ENCODE measurements at places on chromosomes 2 and 18. TPM values are rescaled to one million over a fixed set of nuclear protein-coding genes. Genes with fewer than 3 reads are reported as not detected.

- DNase-seq, result no peak
Observed at GRCh38 chr18:52175406-52175805, 164.6 kb upstream of the DCC start.

GRCh38 chr2:391696-392095 is 103.8 kb upstream of the ALKAL2 start:
- no peak for DNase-seq

DNA sequence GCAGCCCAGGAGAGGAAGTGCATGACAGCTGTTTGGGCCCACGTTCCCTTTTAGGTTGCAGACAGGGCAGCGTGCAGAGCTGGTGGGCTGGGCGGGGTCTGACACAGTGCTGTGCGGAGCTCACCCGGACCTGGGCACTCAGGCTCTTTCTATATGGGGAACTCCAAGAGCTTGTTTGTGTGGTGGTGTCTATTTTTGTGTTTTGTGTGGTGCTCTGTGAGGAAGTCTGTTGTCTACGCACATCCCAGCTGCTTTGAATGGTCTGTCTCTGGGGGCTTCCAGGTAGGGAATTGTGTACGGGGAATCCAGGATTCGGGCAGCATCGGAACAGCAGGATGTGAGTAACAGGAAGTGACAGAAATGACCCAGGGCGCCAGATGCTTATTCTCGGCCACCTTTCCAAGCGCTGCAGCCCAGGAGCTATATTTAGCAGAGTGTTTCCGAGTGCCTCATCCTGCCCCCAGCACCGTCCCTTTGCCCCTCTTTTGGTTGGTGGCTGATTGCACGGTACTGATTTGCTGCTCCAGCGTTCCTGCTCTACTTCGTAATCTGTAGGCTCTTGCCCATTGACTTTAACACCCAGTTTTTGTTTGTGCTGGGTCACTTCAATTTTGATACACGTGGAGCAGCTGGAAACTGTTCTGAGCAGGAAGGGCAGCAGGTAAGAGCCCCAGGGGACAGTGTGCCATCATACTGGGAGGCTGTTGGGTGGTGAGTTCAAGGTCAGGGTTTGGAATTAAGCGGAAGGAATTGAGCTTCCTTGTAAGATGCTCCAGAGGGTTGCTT is 64.7 kb downstream of the DGKD start:
- DNase-seq, result peak; percentile 64

DNA sequence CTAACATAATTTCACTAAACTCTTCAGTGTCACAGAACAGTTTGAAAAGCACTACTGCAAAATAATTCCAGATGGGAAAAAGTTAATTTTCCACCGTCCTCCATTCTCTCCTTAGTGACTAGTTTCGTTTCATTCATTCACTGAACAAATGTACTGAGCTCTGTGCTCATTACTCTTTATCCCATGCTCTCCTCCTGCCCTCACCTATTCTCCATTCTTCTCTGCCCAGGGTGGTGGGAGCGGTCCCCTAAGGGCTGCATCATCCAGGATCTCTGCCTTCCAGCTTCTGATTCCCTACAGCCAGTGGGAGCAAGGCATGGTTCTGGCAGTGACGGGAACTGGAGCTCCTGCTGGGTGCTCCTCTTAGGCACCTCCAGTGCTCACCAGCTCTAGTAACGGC is 133.9 kb upstream of the TLK1 start:
- DNase-seq, result no peak

- no peak for DNase-seq
Observed at GRCh38 chr2:166282154-166282553, 93.6 kb downstream of the SCN9A start.

- DNase-seq, result no peak
Observed at GRCh38 chr2:54226260-54226659, 29.8 kb downstream of the TSPYL6 start.

DNA sequence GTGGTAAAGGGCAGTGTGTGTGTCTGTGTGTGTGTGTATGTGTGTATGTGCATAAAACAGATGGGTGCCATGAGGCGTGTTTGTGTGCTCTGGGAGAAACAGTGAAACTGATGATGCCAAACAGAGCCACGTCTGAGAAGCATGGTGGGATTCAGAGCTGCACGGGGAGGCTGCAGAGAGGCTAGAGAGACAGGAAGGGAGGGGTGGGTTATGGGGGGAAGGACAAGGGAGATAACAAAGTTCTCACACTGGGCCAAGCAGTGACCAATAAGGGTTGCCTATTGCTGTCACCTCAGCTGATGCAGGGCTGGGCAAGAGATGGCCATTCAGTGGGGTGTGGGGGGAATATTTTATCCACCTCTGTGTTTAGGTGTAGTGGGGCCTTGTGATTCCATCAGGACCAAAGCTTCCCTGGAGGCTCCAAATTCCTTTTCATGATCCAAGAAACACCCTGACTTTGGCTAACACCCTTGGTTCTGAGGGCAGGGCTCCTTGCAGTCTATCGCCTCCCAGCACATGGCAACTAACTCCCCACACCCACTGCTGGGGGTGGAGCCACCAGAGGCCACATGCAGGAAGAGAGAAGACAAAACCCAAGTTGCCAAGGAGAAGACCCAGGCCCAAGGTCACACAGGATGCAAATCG is 54.2 kb upstream of the POMC start:
- DNase-seq, result no peak

GRCh38 chr2:134207589-134208209 is 46.2 kb upstream of the MGAT5 start:
- DNase-seq, result peak; percentile 45

GRCh38 chr2:147173189-147173581 is 671.6 kb upstream of the ACVR2A start:
- no peak for DNase-seq

DNA sequence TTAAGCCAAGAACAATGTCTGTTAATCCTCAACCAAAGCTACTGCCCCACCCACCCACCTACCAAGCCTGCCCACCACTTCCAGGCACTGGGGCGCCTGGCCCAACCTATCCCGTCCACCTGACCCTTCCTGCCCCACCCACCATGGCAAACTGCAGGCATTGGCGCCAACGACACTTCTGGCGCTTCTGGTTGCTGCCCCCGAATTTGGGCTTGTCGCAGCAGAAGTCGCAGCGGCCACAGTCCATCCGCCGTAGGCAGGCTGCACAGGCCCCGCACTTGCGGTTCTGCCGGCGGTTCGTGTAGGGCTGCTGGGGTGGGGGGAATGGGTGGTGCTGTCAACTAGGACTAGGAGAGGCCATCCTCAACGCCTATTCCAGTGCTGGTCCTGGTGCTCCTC is 7.3 kb downstream of the MBD1 start:
- peak; percentile 12 for DNase-seq

DNA sequence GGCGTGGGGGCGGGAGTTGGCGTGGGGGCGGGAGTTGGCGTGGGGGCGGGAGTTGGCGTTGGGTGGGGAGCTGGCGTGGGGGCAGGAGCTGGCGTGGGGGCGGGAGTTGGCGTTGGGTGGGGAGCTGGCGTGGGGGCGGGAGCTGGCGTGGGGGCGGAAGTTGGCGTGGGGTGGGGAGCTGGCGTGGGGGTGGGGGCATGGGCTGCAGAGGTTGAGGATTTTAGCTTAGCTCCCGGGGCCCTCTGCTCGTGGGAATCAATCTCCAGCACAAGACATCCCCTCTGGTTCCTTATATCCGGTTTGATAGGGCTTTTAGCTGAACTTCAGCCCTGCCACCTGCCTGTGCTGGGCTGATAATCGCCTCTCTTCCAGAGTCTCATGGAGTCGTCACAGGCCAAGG is 177.0 kb downstream of the LDLRAD4 start:
- no peak for DNase-seq

The DUSP19 gene
- 11.4 TPM for total RNA-seq

The CDK15 gene
- 0.16 TPM for total RNA-seq

The DPYSL5 gene
- not detected for total RNA-seq
